ENCODE measurements at places on chromosomes 1 and 21. TPM values are rescaled to one million over a fixed set of nuclear protein-coding genes. Genes with fewer than 3 reads are reported as not detected.

The KRTAP7-1 gene
- total RNA-seq = not detected

The HHIPL2 gene
- 1.3 TPM for total RNA-seq

The HES2 gene
- not detected for total RNA-seq

The UQCRH gene
- total RNA-seq = 337 TPM

The ATXN7L2 gene
- 2.1 TPM for total RNA-seq

The TMEM54 gene
- 41.7 TPM for total RNA-seq

The STMN1 gene
- 45.2 TPM for total RNA-seq

The TACSTD2 gene
- total RNA-seq = 1.5 TPM

The TRIM17 gene
- not detected for total RNA-seq

The VPS13D gene
- total RNA-seq = 18.7 TPM

The ATP1A2 gene
- total RNA-seq = 0.13 TPM

The CFAP107 gene
- not detected for total RNA-seq

The RO60 gene
- 71.3 TPM for total RNA-seq

The LRRC38 gene
- not detected for total RNA-seq

The GJB4 gene
- not detected for total RNA-seq

The MX1 gene
- 1.6 TPM for total RNA-seq

The HSD3B1 gene
- not detected for total RNA-seq

The XPR1 gene
- 15.6 TPM for total RNA-seq

The CLK2 gene
- 16.8 TPM for total RNA-seq

The JAM2 gene
- 1.9 TPM for total RNA-seq

The LCE6A gene
- total RNA-seq = not detected

The CDC42 gene
- total RNA-seq = 420 TPM

The IGSF21 gene
- total RNA-seq = not detected

The CYP4X1 gene
- not detected for total RNA-seq

The MMP23B gene
- total RNA-seq = not detected

The TMEM269 gene
- total RNA-seq = not detected

The CCDC27 gene
- total RNA-seq = not detected

The TMCC2 gene
- total RNA-seq = 1.7 TPM

The LORICRIN gene
- total RNA-seq = not detected

The CYP4A11 gene
- total RNA-seq = not detected

The THEM5 gene
- total RNA-seq = not detected

The BCAS2 gene
- total RNA-seq = 44.4 TPM

The HES3 gene
- not detected for total RNA-seq

The ARHGEF16 gene
- total RNA-seq = not detected

The TAL1 gene
- not detected for total RNA-seq

The AMY1B gene
- total RNA-seq = not detected

The DMBX1 gene
- total RNA-seq = not detected

The PCBP3 gene
- total RNA-seq = 0.32 TPM

The PIGR gene
- not detected for total RNA-seq

The PDZK1IP1 gene
- not detected for total RNA-seq

The AUNIP gene
- 2.2 TPM for total RNA-seq

The TMEM201 gene
- 5.7 TPM for total RNA-seq

The OPTC gene
- not detected for total RNA-seq

The GRHL3 gene
- not detected for total RNA-seq

The ALX3 gene
- not detected for total RNA-seq

The CLCNKB gene
- not detected for total RNA-seq

The SPOCD1 gene
- 43.0 TPM for total RNA-seq

The SPATA17 gene
- 0.43 TPM for total RNA-seq

The NPR1 gene
- total RNA-seq = 0.25 TPM

The HSPA6 gene
- not detected for total RNA-seq

The FOXD2 gene
- 0.43 TPM for total RNA-seq

The SPRR1B gene
- not detected for total RNA-seq

The NFASC gene
- total RNA-seq = 55.4 TPM

The PROX1 gene
- under 0.01 TPM for total RNA-seq

The SLC35F3 gene
- 1.4 TPM for total RNA-seq

The PDE9A gene
- not detected for total RNA-seq

The SLC2A5 gene
- total RNA-seq = not detected

The SLC2A1 gene
- 361 TPM for total RNA-seq

The FAF1 gene
- total RNA-seq = 49.1 TPM
